ENCODE measurements at places on chromosomes 5 and 9.

DNA sequence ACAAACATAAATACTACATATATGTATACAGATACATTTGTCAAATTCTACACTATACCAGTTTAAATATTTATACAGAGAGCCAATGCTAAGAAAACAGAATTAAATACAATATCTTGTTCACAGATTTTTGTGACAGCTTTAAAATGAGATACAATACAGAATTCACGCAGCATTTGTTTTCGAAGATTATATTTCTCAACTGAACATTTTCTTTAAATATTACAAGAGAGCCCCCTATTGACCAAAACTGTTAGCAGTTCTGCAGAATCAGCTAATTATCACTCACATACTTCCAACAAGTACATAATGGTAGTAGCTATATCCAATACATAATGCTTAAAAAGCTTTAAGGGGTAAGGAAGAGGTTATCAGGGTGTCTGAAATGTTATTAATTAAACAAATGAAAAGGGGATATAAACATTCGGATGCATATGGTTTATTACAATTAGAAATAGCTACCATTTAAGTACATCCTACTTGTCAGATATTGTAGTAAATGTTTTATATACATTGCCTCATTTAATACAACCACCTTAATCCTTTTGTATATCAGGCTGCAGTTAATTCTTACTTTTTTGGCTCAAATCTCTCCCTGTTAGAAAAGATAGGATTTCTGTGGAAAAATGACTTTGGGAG lies 31.7 kb downstream of the ZDHHC21 start:
- no peak for DNase-seq

DNA sequence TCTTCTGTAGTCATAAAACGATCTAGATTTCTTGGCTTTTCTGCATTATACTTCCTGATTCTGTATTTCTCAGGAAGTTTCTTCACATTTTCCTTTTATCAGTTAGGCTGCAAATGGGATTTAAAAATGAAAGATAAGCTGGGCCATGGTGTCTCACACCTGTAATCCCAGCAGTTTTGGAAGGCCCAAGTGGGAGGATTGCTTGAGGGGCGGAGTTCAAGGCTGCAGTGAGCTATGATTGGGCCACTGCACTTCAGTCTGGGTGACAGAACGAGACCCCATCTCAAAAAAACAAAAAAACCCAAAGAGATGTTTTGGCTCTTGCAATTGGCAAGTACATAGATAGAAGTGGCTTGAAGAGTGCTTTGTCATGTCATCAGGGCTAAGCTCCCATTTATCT lies 26.2 kb upstream of the APC start:
- no peak for DNase-seq

- DNase-seq: no peak
Measured at GRCh38 chr5:126763371-126763770, 13.6 kb upstream of the LMNB1 start.

- DNase-seq: no peak
Measured at GRCh38 chr9:75664597-75664996, 225.9 kb upstream of the PCSK5 start.

GRCh38 chr5:72509401-72509800 lies 2.2 kb upstream of the ZNF366 start:
- no peak for DNase-seq

DNA sequence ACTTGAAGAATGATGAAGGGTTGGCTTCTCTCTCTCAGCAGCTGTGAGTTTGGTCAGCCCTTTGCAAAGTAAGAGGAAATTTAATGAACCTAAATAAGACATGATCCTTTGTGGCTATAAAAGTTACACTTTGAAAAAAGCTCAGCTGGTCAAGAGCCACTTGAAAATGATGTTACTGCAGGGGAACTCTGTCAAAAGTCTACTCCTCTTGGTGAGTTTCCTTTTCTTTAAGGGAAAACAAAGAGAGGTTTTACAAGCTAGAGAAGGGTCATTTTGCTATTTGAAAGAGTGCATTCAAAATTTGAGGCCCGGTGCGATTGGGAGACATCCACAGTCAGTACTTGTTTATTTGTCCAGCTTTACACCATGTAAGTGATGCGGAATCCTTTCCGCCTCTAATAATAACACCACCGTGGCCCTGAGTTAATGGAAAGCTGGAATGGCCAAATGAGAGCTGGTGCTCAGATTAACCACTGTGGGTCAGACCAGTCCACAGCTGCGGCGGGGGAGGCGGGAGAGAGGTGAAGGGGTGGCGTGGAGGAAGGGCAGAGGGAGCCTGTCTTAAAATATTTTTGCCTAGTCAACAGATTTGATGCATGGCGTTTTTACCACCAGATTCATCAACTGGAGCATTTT lies 404.0 kb downstream of the TLE4 start:
- no peak for DNase-seq

- no peak for DNase-seq
Measured at GRCh38 chr5:125005266-125005665, 258.8 kb upstream of the ZNF608 start.

- no peak for DNase-seq
Measured at GRCh38 chr5:137600721-137601360, 101.7 kb upstream of the SPOCK1 start.

DNA sequence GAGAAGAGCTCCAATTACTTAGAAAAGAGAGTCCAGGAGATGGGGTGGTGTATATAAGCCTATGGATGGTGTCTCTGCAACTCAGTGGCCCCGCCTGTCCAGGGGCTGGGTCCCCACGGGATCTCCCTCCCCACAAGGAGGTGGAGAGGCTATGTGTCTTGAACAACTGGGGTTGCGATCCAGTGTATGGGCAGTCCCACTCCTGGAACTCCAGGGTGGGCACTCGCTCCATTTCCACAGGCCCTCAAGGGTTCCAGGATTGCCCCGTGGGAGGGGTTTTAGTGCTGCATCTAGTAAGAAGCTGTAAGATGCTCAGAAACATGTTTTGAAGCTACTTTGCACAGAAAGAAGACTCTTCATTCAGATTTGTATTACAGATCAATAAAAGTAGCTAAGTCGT lies 558 bp upstream of the SMAD5 start:
- no peak for DNase-seq

DNA sequence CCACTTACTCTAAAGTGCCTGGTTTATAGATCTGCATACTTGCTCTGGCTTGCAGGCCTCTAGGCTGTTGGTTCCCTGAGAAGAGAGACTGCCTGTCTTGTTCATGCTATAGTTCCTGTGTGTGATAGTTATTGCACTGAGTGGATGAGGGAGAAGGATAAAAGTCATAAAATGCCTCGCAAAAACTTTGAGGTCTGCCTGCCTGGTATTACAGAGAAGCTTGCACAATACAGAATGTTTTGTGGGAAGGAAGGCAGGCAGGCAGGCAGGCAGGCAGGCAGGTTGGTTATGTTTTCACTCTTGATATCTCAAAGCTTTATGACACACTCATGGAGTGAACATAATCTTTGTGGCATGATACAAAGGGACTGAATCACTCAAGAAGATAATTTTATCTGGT lies 287.1 kb downstream of the SLIT3 start:
- DNase-seq: no peak

DNA sequence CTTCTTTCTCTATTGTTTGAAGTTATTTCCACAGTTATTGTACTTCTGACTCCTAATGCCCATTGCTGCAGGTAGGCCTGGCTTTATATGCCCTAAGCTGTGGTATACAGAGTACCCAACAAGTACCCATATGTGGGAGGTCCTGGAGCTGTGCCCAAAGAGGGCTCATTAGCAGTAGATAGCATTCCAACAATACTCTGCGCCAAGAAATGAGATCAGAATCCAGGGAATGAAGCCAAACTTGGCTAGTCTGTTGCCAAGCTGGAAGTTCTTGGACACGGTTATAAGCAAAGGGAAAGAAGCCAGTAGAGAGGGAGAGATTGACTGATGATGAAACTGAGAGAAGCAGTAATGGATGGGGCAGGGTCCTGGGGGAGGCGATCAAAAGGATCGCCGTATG lies 29.7 kb upstream of the FAM169A start:
- DNase-seq: no peak

DNA sequence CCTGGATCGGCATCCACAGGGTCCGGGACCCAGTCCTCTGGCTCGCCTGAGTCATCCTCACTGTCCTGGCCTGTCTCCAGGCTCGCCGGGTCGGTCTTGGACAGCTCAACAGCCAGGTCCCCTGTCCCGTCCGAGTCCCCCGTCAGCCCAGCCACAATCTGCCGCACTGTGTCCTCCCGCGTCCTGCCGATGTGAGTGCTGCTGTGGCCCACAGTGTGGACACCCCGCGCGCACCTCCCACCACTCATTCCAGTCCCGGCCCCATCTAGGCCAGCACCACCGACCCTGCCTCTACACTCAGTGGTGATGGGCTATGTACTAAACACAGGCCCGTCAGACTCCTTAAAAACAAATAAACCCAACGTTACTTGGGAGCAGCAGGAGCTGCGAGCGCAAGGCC lies 6.7 kb downstream of the ANAPC2 start:
- no peak for DNase-seq

DNA sequence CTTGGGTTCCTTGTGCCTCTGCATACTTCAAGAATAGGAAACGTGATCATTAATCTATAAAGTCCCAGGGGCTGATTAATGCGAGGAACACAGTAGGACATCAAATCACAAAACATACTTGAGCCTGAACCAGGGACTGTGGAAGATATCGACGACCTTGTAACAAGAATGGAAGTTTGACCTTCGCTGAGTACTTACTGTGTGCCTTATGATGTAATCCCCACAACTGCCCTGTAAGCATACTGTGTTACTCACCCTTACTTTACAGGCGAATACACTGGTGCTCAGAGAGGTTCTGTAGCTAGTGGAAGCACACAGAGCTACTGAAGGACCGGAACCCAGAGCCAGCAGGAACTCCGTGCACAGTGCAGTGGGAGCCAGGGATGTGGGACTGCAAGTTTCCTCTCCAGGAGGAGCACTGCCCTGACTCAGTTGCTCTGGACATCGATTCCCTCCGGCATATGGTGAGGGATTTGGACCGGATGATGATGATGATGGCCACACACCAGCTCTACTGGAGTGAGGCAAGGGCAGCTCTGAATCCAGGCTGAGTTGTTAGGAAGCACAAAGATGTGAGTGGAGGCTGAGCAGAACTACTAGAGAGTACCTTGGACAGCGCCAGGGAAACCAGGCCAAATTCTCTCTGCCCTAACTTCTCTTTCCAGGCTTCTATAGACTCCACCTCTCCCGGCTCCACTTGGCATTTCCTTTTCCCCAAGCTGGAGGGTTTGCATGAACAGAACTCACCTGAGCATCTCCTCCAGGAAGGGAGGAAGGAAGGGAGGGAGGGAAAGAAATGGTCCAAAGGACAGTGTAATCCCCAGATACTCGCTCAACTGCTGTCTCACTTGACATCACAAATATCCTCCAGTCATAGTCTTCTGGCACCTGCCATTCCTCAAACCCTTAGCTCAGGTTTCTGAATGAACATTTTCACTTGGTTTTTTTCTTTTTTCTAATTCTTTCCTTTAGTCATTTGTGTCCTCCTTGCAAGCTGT lies 1.5 kb upstream of the GABBR2 start:
- no peak for DNase-seq

DNA sequence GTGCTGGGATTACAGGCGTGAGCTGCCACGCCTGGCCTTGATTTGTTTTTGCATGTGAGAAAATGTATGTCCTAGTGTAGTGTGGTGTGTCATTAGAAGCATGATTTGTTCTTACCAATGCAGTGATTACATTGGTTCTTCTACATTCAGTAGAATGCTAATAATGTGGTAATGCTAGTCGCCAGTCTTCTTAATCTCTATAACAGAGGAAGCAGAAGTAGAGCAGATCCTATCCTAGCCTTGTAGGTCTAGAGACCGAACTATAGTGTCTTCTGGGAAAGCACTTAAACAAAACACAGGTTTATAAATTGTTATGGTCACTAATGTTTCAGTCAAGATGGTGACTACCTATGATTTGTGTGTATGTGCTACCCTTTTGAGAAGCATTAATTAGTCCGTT lies 197.5 kb upstream of the DMRT1 start:
- no peak for DNase-seq

- no peak for DNase-seq
Measured at GRCh38 chr5:10505517-10506095, 58.3 kb upstream of the ANKRD33B start.

DNA sequence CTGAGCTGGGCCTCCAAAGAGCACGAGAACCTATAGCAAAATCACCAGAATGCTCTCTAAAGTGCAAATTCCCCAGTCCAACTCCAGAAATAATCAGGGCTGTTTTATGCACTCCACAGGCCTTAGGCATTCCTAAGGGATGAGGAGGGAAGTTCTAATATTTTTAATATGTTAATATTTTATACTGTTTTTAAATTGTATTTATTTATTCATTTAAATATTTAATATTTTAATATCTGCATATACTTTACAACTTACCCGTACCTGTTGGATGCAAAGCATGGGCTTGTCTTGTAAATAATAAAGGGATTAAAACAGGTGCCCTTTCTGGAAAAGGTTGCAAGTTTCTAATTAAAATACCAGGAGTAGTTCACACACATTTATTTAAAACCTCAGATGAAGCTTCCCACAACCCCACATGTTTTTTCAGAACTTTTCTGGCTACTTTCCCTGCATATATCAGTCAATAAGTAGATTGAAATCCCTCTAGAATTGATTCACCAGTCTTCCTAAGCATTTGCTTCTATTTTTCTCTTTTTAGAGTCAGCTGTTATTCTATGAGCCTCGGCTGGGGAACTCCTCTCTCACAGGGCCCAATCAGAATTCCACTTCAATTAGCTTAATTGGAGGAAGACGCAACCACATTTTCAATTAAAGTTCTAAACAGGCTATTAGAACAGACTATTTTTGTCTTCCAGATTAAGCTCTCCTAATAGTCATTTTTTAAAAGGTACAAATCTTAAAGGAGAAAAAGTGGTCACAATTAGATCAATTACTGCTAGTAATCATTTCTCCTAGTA lies 140.8 kb downstream of the CDH6 start:
- no peak for DNase-seq

GRCh38 chr9:4328723-4329122 lies 28.9 kb upstream of the GLIS3 start:
- no peak for DNase-seq

- no peak for DNase-seq
Measured at GRCh38 chr5:110376281-110376951, 350.1 kb downstream of the TMEM232 start.

- DNase-seq: no peak
Measured at GRCh38 chr5:89996890-89997289, 412.7 kb downstream of the CETN3 start.

- DNase-seq: no peak
Measured at GRCh38 chr5:174903172-174903732, 178.9 kb downstream of the MSX2 start.

DNA sequence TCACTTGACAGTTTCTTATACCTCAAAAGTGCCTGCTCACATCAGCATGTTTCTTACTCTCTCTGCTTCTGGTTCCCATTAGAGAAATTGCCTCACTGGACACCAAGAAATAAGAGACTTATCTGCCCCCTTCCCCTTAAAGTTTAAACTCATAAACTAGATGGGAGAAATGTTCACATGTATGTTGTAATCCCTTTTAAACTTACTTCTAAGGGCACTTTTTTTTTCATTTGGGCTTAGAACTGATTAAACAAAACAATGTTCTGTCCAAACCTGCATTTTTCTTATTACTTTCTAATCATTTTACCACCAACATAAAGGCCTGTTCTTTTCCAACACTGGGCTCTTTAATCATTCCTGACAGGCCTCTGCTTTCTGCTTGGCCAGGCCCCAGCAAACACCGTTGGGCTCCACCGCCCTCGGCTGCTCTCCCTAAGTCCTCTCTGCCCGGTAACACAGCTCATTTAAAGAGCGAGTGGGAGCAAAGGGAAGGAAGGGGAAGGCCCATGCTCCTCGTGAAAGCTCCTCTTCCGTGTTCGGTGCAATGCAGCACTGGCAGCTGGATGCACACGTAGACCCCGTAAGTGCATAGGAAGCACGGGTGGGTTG lies 53.4 kb downstream of the ROR2 start:
- no peak for DNase-seq

- DNase-seq: no peak
Measured at GRCh38 chr5:179302499-179303185, 42.6 kb downstream of the ADAMTS2 start.

- no peak for DNase-seq
Measured at GRCh38 chr5:146273109-146273508, 65.5 kb upstream of the POU4F3 start.

All from activated CD8-positive, alpha-beta memory T cell treated with anti-CD3 and anti-CD28 coated beads for 4 hours (primary cell).